ENCODE measurements at places on chromosomes 6 and 20.

DNA sequence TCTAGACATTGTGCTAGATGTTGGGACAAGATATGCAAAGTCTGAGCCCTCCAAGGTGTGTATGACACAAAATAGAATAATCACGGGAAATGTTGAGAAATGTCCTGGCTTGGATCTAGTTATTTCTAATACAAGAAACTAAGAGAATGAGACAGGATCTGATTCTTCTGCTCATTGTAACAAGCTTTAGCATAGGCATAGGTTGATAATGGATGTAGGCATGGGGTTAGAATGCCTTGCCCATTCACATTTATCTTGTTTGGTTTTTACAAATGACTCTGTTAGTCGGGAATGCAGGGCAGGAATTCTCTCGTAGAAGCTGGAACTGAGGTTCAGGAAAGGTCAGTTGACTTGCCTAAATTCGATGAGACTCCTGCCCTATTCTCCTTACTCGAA, 1.5 kb upstream of the SLC26A8 start:
- no peak for DNase-seq

DNA sequence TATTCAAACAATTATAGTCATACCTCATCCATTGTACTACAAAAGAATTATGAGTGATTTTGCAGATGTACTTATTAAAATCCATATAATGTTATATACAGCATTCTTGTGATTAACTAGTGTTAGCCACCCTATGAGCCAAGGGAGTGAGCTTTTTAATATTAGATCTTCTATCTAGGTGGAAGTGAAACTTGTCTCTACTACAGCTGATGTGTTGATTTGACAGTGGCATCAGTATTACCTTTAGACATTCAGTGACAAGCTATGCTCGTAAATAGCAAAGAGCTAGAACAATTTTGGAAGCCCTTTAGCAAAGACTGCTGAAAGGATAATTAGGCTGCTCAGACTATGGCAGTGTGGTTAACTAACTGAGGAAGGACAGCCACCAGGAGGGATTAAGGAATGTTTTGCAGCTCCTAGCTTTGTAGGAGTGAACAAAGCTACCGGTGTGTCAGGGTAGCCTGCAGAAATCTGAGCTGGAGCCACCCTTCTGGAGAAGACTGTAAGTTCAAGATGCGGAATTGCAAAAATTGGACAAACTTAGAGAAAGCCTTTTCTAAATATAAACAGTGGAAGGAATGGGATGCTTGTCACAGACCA, 73.7 kb downstream of the AFG1L start:
- DNase-seq, result no peak

DNA sequence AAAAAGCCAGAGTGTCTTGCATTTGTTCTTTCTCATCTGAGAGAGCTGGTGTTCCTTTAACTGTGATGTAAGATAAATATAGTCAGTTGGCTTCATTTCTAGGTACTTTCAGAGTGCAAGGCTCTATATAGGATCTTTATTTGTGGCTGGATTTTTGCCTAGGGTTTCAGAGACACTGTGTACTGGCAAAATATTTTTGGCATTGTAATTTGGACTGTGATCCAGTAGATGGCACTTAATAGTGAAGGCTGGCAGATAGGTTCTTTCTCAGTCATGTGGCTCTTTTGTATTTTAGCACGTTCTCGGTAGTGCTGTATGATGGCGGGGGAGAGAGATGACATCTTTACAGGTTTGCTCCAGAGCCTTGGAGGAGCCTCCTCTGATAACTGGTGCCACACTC, 26.8 kb upstream of the SLC35B3 start:
- DNase-seq, result no peak

- DNase-seq, result no peak
Observed at GRCh38 chr6:100612094-100612493, 147.4 kb upstream of the SIM1 start.

GRCh38 chr6:49551078-49551865, 804 bp downstream of the C6orf141 start:
- no peak for DNase-seq

DNA sequence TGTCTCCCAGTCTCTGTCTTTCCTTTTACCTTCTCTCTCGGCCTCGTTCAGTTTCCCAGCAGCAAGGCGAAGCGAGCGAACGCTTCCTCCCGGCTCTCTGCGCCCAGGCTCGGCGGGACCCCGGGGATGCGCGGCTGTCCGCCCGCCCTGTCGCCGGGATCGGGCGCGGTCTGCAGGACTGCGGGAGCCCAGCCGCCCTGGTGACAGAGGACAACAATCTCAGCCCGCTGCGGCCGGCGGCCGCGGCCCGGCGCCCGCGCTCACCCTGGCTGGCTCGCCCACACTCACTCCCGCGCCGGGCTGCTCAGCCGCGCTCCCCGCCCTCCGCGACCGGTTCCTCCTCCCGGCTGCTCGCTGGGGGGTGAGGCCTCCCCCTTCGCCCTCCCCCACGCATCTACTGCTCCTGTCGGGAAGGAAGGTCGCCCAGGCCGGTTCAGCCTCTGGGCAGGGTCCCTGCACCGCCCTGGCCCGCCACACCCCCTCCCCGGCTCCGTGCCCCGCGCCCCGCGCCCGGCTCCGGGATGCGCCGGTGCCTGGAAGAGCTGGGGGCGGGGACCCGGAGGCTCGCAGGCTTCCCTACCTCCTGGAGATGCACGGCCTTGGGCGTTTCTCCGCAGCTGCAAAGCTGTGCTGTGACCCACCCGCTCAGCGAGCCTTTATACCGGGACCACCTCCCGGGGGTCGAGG, 410 bp downstream of the SYNE1 start:
- peak; percentile 87 for DNase-seq

GRCh38 chr6:124765280-124765679, 197.0 kb upstream of the RNF217 start:
- no peak for DNase-seq

DNA sequence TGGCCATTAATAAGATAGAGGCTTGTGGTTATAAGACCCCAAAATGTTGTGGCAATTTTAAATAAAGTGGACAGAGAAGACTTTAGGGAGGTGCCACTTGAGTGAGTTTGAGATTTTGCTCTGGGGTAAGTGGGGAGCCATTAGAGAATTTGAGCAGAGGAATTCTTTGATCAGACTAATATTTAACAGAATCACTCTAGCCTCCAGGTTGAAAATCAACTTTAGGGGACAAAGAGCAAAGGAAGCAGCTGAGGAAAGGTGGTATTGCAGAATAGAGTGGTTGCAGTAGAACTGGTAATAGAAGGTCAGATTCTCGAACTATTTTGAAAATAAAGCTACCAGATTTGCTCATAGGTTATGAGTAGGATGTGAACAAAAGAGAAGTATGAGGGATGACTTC, 50.7 kb upstream of the RNF146 start:
- DNase-seq, result no peak

DNA sequence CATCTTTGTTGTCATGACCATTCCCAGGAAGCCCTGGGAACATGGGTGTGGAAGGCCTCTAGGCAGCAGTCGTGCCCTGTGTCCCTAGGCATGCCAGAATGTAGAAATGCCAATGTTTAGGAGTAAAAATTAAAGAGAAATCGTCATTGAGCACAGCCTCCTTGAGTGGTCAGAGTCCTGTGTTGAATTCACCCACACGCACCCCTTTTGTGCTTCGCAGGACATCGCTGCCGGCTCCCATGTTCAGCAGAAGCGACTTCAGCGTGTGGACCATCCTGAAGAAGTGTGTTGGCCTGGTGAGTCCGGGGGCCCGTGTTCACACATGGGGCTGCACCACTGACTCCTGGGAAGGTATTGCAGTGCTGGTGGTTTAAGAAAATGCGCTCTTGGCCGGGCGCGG, 25.1 kb downstream of the OSBPL2 start:
- DNase-seq, result no peak

DNA sequence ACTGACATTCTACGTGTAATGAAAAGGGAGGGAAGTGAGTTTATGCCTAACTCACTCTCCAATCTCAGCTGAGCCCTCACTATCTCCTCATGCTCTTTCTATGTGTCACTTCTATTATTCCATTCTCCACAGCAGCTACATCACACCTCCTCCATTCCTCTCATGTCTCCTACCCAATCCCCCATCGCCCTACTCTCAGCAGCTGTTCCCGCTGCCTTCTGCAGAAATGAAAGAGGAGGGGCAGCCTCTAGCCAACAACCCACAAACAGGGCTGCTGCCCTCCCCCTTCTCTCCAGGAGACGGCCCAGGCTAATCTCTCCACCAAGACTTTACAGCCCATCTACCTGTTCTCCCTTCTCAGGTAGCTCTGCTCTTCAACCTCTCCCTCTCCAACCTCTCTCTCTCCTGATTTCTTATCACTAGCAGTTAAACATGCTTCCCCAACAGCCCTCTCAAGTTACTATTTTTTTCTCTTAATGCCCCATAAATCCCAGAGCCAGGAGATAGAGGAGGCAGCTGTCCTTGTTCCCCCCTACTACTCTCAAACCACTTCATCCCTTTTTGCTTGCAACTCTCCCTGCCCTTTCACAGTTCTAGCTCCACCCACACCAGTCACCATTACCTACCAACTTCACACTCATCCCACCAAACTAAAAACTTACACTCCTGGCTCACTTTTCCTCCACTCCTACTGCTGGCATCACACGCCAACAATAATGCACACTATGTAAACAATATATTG, 136.5 kb downstream of the BTBD9 start:
- no peak for DNase-seq

- no peak for DNase-seq
Observed at GRCh38 chr20:38941726-38942389, 15.6 kb downstream of the FAM83D start.

DNA sequence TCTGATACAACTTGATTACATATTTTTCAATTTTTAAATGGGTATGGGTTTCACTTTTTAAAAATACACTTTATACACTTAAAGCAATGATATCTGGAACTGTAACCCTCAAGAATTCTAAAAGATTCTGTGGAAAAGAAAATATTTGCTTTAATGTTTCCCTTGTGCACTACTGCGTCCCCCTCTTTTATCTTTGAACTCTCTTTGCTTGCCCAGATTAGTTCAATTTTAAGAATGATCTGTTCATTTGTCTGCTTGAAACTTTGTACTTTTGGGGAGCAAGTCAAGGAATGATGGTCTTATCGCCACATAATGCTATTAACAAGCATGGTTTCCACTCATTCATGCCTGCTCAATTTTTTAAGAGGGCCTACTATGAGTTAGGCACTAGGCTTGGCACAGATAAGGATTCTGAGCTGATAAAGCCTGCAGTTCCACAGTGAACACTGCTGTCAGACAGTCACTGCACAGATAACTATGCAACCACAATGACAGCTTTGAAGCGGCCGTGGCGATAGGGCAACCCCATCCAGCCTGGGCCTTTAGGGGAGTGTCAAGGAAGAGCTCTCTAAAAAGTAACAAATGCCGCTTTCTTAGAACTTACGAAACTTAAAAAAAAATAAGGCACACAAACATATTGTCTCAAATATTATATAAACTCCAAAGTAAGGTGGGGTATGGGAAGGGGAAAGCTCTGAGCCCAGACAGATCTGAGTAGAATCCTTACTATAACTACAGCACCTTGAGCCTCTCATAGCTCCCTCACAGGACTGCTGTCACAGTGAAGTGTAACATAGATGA, 29.7 kb downstream of the FYN start:
- no peak for DNase-seq

DNA sequence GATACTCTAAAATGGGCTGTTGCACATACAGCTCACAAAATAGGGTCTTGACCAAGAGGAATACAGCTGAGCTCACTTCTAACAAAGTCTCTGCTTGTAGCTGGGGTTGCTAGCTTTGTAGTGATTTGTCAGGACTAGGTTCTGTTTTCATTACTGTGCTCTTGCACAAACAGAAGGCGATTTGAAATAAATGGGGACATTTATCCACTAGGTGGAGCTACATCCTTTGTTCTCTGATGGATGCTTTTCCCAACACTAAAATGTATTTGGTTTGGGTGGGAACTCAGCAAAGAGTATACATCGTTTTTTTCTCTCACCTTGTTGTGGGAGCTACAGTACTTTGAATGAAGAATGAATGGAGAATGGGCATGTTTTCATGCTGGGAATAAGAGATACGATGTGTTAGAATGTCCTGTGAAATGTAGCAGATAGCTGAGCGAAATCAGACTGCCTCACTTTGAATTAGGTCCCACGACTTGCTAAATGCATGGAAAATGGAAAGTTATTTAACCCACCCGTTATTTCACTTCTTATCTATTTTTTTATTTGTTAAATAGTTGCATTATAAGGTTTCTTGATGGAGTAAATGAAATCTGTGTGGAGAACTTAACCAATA, 494.7 kb upstream of the MAP3K7 start:
- no peak for DNase-seq

DNA sequence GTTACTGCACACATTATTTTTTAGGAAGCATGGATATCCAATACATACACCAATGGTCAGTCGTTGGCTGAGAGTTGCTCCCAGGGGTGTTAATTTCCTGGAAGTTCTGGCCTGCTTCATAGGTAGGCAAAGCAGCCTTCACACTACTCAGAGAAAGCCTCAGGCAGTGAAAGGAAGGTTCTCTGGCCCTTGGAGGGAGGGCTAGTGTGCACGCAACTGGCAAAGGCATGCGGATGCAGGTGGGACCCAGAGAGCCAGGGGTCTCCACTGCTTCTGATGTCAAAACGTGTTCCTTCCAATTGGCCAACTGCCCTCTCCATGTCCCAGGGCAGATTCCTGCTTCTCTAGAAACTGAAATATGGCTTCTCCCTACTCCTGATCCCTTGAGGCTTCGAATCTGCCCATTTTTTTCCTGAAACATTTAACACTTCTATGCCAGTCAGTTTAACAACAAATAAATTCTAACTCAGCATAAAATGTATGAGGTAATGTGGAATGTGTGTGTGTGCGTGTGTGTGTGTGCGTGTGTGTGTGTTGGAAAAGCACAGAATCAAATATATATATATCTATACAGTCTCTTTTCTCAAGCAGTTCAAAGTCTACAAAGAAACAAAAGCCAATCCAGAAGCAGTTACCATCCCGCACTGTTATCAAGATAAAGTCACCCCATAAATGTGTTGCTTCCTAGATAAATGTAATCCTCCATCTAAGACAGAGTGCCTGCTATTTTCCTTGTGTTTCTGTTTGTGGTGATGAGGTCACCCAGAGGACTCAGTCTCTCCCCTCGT, 94.0 kb upstream of the HIVEP1 start:
- no peak for DNase-seq

Data from posterior cingulate gyrus (tissue), 11 donors.